ENCODE measurements at places on chromosomes 4 and X.
A peak's percentile ranks its signal among the peaks of the same experiment; 100 is the strongest.

DNA sequence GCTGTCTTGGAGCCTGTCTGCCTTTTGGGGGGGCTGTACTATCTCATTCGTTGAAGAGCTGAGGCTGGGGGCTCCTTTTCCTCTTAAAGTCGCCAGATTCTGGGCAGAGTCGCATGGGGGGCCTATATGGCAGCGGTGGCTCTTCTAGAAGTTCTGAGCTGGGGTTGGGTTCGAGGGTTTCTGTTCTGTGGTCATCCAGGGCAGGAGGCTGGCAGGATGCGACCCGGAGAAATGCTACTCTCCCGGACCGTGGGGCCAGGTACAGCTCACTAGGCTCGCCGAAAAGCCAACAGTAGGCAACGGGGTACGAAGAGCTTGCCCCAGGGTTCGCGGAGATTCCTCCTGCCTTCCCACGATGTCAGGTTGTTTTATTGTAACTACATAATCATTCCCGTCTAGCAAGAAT, 1.9 kb upstream of the CITED1 start:
- DNase-seq = no peak

DNA sequence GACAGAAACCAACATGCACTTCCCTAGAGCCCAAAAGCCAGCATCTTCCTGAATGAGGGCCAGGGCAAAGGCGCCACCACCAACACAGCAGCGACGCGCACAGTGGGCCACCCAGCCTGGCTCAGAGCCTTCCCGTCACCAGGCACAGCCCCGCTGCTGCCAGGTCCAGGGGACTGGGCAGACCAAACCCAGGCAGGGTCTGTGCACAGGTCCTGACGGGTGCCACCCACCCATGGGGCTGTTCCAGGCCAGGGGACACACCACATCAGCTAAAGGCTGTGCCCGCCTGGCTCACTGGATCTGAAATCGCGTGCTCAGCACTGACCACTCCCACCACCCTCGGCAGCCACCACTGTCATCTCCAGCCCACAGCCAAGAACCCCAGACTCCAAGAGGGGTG, 13.8 kb downstream of the FAM53A start:
- DNase-seq = no peak

GRCh38 chr4:13968723-13969122, 341.2 kb upstream of the BOD1L1 start:
- DNase-seq = no peak

- DNase-seq = no peak
Measured at GRCh38 chrX:13131396-13132137, 87.1 kb upstream of the FAM9C start.

GRCh38 chr4:71270901-71271300, 67.9 kb upstream of the SLC4A4 start:
- DNase-seq = peak; percentile 34

- DNase-seq = no peak
Measured at GRCh38 chr4:84977396-84977795, 10.9 kb upstream of the WDFY3 start.

- DNase-seq = no peak
Measured at GRCh38 chr4:11042760-11043159, 358.2 kb upstream of the CLNK start.

- DNase-seq = peak; percentile 70
Measured at GRCh38 chr4:173505924-173506518, 24.0 kb downstream of the HAND2 start.

GRCh38 chr4:123893011-123893981, 496.7 kb downstream of the SPRY1 start:
- peak; percentile 76 for DNase-seq

DNA sequence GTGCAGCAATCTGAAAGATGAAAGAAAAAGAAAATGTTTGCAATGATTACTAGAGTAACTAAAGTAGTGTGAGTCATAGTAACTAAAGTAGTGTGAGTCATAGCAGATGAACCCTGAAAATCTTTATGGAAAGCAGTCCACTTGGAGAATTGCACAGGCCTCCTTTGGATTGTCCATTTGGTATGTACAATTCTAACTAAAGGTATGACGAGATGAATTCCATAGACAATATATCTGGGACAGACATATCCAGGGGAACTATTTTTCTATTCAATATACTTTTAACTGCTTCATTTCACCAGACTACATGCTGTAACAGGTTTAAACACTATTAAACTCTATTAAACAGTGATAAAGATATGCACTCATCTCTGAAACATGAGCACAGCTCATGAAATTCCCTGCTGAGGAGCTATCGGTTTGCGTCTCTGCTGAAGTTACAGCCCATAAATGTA, 798.7 kb downstream of the PCDH7 start:
- peak; percentile 62 for DNase-seq

DNA sequence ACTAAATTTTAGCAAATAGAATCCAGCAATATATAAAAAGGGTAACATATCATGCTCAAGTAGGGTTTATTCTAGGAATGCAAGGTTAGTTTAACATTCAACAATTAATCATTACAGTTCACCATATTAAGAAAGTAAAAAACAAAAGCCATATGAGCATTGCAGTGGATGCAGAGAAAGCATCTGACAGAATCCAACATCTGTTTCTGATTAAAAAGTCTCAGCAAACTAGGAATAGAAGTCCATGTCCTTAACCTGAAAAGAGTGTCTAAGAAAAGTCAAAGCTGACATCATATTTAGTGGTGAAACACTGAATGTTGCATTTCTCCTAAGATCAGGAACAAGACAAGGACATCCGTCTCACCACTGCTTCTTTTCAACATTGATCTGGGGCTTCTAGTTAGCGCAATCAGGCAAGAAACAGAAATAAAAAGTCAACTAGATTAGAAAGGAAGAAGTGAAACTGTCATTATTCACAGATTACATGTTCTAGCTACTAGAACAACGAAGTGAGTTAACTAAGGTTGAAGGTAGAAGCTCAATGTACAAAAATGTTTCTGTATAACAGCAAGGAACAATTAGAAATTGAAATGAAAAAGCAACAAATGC, 49.3 kb downstream of the MRPL1 start:
- DNase-seq = peak; percentile 70

GRCh38 chr4:113006632-113007031, 42.8 kb upstream of the ANK2 start:
- no peak for DNase-seq

GRCh38 chr4:65918212-65918611, 247.9 kb upstream of the EPHA5 start:
- no peak for DNase-seq

DNA sequence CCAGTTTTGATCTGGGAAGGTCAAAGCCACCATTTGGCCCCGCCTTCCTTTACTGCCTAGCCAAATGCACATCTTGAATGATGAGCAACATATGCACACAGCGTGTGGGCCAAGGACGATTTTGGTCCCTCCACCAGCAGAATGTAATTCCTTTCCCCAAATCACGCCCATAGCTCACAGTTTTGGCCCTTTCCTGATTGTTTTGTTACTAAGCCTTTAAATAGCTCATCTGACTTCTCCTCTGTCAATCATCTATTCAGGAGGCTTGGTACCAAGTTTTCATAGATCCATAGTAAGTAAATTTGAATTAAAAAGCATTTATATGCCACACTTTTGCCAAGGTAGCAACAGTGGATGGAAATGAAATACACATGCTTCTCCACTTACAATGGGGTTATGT, 123.3 kb downstream of the NFKB1 start:
- no peak for DNase-seq

GRCh38 chr4:133483600-133484246, 334.6 kb downstream of the PCDH10 start:
- peak; percentile 12 for DNase-seq

GRCh38 chr4:21879187-21879586, 69.4 kb downstream of the KCNIP4 start:
- peak; percentile 76 for DNase-seq

- DNase-seq = no peak
Measured at GRCh38 chr4:86569103-86569870, 24.8 kb upstream of the PTPN13 start.

GRCh38 chrX:13088156-13088487, 43.7 kb upstream of the FAM9C start:
- DNase-seq = no peak

DNA sequence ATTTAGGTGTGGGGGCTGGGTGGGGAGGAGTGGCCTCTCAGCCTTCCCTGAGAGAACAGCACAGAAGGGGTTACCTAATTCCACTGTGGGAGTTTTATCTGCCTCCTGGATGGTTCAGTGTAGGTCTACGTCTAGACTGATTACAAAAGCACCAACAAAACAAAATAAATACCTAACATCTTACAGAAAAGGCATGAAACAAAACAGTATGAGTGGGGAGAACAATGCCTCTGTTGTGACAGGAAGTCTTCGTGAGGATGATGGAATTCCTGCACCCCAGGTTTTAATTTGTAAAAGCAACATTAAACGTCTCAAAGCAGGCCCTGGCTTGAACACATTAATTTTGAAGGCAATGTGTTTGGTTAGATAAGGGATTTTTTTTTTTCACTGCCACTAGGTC, 112.1 kb upstream of the GPC4 start:
- DNase-seq = no peak

DNA sequence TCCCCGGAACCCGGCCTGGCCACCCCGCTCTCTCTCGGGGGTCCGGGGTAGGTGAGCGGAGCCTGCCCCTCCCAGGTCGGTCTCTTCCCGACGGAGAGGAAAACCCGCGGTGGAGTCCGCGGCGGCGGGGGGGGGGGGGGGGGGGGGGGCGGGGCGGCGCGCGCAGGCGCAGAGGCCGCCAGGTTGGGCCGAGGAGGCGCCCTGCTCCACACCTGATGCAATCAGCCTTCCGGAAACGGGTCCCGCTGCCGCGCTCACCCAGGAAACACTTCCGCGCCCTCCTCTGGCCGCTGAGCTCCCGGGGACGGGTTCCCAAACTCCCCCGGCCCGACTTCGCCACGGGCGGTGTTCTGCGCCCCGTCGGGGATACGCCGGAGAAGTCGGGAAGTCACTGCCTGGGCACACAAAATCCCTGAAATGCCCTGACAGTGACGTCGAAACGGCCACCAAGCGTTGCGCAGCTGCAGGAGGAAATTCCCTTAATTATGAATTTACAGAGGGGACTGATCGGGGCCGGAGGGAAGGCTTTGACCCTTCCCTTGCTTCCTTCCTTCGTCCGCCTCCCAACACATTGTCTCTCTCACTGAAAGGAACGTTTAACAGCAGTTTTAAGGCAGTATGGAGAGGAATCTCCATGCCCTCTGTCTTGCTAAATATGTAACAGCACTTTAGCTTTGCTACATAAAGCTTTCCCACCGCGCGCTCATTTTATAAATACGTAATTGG, 2.1 kb upstream of the APBB2 start:
- DNase-seq = peak; percentile 65

DNA sequence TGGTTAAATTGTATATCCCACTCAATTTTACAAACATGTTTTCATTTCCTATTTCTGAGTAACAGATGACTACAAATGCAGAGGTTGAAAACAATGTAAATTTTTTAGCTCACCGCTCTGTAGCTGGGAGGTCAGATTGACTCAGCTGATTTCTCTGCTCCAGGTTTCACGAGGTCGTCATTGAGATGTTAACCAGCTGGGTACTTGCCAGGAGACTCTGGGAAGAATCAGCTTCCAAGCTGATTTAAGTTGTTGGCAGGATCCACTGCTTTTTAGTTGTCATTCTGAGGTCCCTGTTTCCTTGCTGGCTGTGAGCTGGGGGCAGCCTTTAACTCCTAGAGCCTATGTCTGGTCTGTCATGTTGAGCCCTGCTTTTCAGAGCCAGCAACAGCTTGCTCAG, 864.3 kb upstream of the AGA start:
- DNase-seq = peak; percentile 5

- no peak for DNase-seq
Measured at GRCh38 chr4:88878642-88879041, 178.3 kb downstream of the FAM13A start.

- DNase-seq = peak; percentile 22
Measured at GRCh38 chr4:187294861-187295260, 571.2 kb upstream of the FAT1 start.

DNA sequence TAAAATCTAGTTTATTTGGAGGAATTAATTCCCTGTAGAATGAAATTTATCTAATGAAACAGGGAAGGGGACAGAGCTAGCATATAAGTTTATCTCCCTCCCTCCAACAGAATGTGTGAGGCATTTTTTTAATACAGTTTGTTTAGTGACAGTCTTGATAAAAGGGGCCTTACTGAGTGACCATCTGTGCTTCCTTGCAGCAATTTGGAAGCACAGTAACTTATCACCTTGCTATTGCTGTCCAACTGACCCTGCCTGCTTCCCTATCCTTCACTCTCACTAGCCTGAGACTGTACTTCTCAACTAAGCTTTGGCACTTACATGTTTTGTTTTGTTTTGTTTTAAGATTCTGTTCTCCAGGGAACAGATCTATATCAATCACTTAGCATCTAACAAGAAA, 31.1 kb upstream of the KCTD8 start:
- no peak for DNase-seq

GRCh38 chr4:177077095-177077971, 232.3 kb upstream of the NEIL3 start:
- no peak for DNase-seq

- peak; percentile 91 for DNase-seq
Measured at GRCh38 chr4:119735165-119735651, 106.6 kb upstream of the PDE5A start.

DNA sequence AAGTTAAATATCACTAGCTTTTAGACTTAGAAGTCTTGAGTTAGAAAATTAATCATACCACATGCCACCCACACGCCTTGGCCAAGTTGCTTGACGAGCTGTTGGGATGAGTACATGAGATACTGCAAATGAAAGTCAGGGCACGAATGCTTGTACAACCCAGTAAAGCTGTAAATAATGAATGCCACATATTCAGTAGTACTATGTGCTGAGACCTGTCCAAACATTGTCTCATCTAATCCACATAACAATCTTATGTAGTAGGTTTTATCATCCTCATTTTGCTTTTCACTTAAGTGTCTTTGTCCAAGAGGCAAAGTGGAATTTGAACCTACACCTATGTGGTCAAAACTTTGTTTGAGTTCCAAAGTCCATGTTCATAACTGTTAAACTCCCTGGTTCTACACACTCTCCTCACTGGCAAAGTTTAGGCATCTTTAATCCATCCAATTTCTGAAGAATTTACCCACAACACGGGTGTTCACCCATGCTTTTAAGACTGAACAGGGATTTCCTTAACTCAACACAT, 74.1 kb downstream of the LDB2 start:
- peak; percentile 6 for DNase-seq

GRCh38 chrX:56788717-56789122, 59.7 kb downstream of the NBDY start:
- peak; percentile 58 for DNase-seq

DNA sequence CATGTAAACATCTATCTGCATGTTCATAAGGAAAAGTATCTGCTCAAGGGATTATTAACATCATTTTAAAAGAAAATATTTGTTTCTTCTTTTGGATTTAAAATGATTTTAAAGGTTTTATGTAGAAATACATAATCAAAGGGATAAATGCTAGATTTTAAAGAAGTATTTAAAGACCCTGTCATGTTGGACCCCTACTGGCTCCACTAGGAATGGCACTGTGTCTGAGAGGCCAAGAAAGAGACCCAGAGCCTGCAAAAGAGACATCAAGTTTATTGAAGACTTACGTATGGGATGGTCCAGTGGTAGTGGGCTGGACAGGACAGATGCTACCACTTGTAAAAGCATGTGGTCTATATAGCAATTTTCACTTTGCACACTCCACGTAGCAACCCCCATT, 78.7 kb upstream of the PCDH18 start:
- peak; percentile 42 for DNase-seq

GRCh38 chr4:54165438-54165837, 63.7 kb upstream of the PDGFRA start:
- peak; percentile 92 for DNase-seq

- no peak for DNase-seq
Measured at GRCh38 chrX:119757979-119758730, at the start of gene SOWAHD. SOWAHD (plus strand) TSS chrX:119758588; CDS start chrX:119758668, 80 bp downstream.

- peak; percentile 15 for DNase-seq
Measured at GRCh38 chr4:140137671-140138070, 16.3 kb downstream of the MAML3 start.

All from fibroblast of mammary gland (primary cell).